ENCODE measurements at places on chromosomes 1 and 21.

DNA sequence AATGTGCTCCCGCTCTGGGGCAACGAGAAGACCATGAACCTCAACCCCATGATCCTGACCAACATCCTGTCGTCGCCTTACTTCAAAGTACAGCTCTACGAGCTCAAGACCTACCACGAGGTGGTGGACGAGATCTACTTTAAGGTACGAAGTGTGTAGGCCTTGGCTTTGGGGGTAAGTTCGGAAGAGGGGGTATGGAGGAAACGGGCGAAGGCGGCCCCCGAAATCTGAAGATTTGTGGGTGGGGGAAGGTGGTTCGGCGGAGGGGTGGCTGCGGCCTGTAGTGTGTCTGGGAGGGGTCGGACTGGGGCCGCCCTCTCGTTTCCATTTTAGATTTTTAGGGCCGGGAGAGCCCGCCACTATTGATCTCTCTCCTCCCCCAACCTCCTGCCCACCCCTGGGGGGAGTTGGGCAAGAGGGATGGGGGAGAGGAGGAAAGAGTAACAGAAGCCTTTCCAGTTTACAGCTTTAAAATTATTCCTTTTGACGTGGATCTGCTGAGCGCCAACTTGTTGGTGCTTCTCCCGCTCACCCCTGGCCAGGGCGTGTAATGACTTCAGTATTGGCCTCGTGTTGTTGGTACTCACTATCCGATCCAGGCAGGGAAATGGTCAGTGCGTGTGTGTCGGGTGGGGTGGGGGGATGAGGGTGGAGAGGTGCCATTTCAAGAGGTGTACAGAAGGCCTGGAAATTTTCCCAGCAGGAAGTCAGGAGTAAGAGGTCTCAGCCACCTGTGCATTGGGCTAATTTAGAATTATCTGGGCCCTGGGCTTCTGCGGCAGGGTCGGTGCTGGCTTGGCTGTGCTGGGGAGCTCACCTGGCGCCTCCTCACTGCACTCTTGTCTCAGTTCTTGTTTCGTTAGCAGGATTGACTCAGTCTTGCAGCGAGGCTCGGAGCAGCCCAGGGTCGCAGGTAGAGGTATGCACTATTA, 880 bp downstream of the PRPF38B start:
- DNase-seq = peak; percentile 55

- no peak for DNase-seq
Observed at GRCh38 chr1:2080140-2080539, 29.9 kb downstream of the PRKCZ start.

DNA sequence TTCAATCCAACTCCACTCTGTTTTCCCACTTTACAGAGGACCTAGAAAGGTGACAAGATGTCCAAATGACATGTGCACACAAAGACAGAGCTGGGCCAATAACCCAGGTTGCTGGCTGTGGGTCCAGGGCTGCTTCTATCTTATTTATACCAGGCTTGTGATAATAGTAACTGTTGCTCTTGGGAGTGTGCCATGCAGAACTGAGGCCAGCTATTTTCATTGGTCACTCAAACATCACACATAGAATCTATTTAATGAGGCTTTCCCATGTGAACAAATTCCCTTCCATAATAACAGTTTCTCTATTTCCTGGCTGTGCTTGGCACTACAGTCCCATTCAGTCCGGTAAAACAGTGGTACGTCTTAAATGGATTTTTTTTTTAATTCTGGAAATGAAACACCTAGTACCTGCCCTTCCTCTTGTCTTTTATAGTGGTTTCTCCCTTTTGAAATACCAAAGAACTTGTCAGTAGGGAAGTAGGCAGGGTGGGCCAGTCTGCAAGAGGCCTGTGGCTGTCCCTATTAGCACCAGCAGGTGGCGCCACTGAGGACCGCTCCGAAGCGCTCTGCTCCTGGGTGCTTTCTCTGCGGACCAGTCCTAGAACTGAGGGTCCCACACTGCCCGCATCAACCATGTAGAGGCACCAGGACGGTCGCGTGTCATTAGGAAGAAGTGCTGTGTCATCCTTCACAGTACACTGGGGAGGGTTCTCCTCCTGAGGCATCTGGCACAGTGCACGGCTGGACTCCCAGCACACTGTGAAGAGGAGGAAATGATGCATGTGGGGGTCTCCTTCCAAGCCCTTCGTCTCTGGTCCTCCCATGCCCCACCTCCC, 52.1 kb downstream of the GPR161 start:
- DNase-seq = peak; percentile 36

DNA sequence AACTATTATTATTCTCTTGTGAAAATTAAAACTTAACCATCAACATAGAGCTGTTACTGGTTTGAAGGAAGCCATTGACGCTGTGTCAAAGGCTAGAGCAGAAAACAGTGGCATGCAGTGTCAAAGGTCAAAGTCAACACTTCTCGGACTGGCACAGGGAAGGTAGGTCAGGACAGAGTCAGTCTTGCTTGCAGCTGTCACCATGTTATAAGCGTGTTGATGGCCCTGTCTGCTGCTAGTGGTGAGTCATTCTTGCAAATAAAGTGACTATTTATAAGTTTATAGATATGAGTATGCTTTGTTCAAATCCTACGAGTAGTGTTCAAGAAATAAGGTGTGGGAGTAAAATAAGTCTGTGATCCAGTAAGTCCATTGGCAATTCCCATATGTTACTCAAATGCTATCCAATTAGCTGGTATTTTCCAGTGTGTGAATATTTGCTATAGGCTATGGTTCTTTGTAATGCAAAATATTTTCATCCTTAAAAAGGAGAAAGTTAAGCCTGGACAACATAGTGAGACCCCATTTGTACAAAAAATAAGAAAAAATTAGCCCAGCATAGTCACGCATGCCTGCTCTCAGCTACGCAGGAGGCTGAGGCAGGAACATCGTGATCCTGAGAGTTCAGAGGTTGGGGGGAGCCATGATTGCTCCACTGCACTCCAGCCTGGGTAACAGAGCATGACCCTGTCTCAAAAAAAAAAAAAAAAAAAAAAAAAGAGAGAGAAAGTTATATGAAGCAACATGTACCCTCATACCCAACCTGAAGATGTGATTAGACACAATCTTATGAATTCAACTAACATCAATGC, 26.3 kb upstream of the TINAGL1 start:
- DNase-seq = no peak

- no peak for DNase-seq
Observed at GRCh38 chr1:64959986-64960385, 6.4 kb downstream of the JAK1 start.

DNA sequence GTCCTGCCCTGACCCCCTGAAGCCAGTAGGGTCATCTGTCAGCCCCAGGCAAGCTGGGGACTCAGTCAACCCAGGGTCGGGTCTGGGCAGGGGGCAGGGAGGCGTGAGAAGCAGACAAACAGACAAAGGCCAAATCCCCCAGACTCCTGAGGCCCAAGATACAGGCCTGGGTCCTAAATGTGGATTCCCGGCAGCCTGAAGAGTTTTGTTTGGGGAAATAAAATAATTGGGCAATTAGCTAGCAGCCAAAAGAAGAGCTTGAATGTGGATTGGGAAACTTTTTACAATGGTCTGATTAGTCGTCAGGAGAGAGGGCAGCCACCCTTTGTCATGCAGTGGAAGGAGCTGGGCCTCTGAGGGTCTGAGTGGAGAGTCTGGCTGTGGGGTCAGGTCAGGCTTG, 4.5 kb upstream of the LEFTY2 start:
- DNase-seq = no peak

- no peak for DNase-seq
Observed at GRCh38 chr1:59502009-59502691, 205.3 kb downstream of the FGGY start.

Data from activated naive CD4-positive, alpha-beta T cell (primary cell).